Foreskin keratinocyte (primary cell): ENCODE measurements at places on chromosomes 1 and 21. TPM values are rescaled to one million over a fixed set of nuclear protein-coding genes. Genes with fewer than 3 reads are reported as not detected.

- DNase-seq: no peak
These were observed 12.8 kb downstream of the AHCYL1 start for GRCh38 chr1:109997204-109997866.

GRCh38 chr1:164625004-164625617, 66.1 kb downstream of the PBX1 start:
- DNase-seq: no peak

DNA sequence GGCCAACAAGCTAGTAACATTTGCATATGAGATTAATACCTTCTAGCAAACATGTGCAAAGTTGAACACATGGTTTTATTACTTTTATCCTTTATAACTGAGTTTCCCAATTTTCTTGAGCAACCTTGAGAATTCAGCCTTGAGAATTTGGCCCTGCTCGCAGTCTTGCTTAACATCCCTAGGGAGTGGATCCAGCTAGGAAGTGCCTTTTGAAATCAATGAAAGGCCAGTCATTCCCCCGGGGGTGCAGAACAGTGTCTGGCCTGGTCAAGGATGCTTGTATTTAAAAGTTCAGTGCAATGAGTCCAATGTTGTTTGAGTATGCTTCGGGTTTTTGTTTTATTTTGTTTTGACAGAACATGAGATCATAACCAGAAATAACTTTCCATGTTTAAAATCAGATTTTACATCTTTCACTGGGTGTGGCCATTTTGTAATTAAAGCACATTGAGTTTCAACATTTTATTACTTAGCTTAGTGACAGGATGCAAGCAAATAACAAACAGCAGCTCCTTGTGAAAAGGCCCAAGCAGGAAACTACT, 16.7 kb downstream of the PALMD start:
- no peak for DNase-seq

- DNase-seq: no peak
These were observed 18.0 kb upstream of the LRRC8D start for GRCh38 chr1:89802841-89803240.

DNA sequence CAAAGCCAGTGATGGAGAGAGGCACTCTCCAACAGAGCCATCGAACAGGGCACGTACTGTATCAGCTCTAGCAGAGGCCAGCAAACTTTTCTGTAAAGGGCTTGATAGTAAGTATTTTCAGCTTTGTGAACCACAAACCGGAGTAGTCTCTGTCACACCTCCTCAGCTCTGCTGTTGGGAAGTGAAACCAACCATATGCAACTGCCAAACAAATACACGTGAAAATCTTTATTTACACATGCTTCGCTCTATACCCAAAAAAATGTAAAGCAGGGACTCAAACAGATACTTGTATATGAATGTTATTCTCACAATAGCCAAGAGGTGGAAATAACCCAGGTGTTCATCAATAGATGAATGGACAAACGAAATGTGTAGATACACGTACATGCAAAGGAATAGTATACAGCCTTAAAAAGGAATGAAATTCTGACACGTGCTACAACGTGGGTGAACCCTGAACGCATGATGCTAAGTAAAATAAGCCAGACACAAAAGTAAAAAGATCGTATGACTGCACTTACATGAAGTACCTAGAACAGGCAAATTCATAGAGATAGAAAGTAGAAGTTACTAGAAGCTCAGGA, 39.0 kb downstream of the SETD4 start:
- no peak for DNase-seq

DNA sequence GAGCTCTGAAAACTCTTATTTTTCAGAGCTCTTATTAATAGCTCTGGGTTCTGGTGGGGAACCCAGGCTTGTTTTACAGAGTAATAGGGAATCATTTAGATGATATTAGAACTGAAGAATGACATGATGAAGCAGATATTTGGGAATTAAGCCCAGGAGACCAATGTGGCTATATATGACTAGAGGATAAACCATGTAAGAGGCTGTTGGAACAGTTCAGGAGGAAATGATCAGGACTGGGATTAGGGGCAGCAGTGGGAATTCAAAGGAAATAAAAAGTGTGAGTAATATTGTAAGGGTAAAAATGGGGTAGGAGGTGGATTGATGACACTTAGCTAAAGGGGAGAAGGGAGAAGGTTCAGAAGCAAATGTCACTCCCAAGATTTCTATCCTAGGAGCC, 58.6 kb downstream of the GIPC2 start:
- no peak for DNase-seq

Gene AGO3
- 15.8 and 17.7 TPM in 2 replicates for total RNA-seq
